ENCODE measurements at places on chromosomes 11 and 22.
A peak's percentile ranks its signal among the peaks of the same experiment; 100 is the strongest.

DNA sequence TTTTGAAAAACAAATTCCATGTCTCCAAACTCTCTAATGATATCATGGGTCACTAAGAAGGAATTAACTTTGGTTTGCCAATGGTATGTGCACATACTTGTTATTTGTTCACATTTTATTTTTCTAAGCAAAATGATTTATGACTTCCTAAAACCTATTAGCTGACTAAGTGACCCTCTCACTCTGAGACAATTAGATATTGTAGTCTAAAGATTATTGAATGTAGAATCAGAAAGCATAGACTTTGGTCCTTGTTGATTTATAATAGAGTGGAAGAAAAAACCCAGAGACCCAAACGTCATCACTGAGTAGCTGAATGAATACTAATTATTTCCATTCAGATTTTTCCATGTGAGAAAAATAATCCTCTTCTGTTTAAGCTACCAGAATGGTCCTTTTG is 243.5 kb upstream of the ANO3 start:
- DNase-seq: no peak

- DNase-seq: peak; percentile 16
Observed at GRCh38 chr22:22692707-22693530, 48.5 kb downstream of the GGTLC2 start.

DNA sequence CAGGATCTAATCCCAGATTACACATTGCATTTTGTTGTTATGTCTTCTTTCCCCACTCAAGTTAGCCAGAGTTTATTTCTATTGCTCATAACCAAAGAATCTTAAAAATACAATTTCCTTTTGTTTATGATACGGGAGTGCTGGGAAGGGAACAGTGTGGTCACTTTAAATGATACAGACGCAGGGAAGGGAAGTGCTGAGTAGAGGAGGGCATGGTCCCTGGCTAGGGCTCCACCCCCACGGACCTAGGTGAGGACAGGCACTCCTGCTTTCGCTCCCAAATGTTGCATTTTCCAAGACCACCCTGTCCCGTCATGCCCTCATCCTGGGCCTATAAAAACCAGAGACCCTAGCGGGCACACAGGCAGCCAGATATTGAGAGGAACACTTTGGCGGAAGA is 30.6 kb upstream of the NARS2 start:
- DNase-seq: no peak

- no peak for DNase-seq
Observed at GRCh38 chr11:115255006-115255762, 249.0 kb downstream of the CADM1 start.

- no peak for DNase-seq
Observed at GRCh38 chr11:120688163-120688562, 176.6 kb downstream of the GRIK4 start.

DNA sequence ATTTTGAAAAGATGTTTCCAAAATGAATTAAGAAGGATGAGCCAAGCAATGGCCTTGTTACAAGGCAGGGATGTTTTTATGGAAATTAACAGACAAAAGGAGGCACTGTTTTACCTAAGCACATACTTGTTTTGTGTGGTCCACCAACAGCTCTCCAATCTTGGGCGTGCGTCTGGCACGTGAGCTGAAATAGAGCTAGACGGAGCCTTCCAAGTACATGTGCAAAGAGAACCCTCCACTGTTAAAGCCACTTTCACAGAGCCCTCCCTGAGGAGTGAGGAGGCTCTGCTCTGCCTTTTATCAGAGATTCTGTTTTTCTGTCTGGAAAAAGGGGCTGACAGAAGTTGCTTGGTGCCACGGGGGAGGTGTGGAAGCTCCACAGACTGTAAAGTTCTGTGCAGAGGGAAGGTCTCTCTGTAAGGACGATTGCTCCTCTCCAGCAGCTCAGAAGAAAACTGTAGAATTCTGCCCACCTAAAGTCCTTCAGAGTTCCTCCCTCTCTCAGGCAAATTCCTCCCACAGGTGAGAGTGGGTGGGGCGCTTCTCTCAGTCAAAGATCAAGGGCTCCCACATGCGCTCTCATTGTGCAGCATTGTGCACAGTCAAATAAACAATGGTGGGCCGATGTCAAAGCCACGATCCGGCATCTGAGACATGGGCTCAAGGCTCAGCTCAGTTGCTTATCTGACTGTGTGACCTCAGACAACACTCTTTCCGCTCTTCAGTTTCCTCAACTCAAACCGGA is 92.6 kb upstream of the CSNK2A3 start:
- DNase-seq: no peak

GRCh38 chr11:43518408-43519160 is 159.9 kb downstream of the TTC17 start:
- no peak for DNase-seq

DNA sequence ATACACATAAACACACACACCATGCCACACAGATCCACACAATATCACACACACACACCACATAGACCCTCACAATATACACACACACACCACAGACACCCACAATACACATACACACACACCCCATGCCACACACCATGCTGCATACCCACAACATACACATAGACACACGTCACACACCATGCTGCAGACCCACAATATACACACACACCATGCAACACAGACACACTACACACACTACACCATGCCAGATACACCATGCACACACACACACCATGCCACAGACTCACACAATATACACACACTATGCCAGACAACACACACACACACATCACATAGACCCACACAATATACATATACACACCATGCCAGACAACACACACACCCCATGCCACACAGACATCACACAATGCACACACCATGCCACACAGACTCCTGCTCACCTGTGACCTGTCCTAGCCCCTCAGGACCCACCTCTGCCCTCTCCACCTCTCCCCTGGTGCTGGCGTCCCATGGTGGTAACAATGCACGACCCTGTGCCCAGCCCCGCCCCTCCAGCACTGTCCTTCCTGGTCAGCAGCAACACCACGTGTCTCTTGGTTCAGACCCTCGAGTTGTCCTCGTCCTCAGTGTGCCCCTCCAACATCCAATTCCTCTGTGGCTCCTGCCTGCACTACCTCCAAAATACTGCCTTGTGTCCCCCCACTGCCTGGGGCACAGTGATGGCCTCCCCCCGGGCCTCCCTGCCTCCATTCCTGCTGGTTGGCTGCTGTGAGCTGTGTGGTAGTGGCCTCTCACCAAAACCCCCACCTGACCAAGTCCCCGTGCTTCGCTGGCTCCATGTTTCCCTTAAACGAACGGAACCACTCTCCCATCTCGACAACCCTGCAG is 23.7 kb upstream of the RFPL3 start:
- no peak for DNase-seq

- DNase-seq: peak; percentile 37
Observed at GRCh38 chr11:69950120-69950519, 128.0 kb upstream of the ANO1 start.

DNA sequence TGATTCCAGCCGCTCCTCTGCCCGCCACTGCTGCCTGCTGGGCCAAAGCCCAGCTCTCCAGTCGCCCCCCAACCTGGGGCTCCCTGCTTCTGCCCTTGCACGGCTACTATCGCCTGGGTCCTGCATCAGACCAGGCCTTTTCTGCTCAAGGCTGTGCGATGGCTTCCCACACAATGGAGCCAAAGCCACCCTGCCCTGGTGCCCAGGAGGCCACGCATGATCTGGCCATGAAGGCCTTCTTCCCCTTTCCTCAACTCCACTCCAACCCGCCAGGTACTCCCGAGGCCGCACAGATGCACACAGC is 45.8 kb downstream of the SGSM3 start:
- DNase-seq: no peak

- DNase-seq: no peak
Observed at GRCh38 chr11:32821517-32821916, 8.2 kb upstream of the PRRG4 start.

DNA sequence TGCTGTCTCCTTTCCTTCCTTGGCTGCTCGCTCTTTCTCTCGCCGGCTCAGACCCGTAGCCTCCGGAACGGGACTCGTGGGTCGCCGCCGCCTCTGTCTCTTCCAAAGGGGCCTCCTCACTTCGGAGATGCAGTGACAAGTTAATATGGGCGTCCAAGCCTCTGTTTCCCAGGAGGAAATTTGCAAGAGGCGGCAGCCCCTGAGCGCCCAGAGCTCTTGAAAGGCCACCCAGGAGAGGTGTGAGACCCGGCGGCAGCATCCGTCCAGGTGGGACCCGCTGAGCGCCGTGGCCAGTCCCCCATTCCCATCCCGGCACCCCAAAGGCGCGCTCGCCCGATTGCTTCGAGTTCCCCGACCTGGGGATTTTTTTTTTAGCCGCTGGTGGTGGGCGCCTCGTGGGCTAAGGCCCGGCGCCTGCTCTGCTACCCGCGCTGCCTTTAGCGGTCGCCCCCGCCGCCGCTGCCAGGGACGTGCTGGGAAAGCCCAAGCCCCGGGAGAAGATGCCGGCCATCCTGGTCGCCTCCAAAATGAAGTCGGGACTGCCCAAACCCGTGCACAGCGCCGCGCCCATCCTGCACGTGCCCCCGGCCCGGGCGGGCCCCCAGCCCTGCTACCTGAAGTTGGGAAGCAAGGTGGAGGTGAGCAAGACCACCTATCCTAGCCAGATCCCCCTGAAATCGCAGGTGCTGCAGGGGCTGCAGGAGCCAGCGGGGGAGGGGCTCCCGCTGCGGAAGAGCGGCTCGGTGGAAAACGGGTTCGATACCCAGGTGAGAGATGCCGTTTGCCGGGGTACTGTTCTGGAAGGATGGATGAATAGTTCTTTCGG is 772 bp downstream of the NAV2 start:
- DNase-seq: no peak

DNA sequence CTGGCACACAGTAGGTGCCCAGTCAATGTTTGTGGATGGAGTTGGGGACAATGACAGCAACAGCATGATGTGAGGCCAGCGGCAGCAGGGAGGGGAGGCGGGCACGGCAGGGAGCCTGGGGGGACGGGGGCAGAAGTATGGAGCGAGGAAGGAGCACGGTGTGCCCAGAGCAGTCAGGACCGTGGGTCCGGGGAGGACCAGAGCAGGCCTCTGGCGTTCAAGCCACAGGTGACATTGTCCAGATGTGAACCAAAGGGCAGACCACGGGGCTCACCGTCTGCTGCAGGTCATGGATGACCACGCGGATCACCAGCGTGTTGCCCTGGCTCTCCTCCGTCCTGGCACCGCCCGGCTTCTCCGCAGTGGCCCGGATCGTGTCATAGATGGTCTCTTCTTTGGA is 105.5 kb downstream of the SHANK2 start:
- no peak for DNase-seq

DNA sequence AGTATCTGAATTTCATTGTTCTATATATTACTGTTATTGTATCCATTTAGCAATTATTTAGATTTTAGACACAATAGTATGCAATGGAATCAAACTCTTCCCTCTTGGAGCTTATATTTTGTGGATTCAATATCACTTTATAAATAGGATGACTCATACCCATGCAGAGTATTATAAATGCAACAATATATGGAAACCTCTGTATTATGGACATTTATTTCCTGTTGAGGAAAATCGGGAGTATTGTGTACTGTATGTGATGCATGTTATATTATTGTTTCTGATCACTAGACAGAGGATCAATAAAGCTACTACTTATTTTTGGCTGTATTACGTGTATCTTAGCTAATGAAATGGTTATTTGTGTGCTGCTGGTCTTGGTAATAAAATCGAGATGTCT is 770 bp downstream of the METTL15 start:
- DNase-seq: no peak

DNA sequence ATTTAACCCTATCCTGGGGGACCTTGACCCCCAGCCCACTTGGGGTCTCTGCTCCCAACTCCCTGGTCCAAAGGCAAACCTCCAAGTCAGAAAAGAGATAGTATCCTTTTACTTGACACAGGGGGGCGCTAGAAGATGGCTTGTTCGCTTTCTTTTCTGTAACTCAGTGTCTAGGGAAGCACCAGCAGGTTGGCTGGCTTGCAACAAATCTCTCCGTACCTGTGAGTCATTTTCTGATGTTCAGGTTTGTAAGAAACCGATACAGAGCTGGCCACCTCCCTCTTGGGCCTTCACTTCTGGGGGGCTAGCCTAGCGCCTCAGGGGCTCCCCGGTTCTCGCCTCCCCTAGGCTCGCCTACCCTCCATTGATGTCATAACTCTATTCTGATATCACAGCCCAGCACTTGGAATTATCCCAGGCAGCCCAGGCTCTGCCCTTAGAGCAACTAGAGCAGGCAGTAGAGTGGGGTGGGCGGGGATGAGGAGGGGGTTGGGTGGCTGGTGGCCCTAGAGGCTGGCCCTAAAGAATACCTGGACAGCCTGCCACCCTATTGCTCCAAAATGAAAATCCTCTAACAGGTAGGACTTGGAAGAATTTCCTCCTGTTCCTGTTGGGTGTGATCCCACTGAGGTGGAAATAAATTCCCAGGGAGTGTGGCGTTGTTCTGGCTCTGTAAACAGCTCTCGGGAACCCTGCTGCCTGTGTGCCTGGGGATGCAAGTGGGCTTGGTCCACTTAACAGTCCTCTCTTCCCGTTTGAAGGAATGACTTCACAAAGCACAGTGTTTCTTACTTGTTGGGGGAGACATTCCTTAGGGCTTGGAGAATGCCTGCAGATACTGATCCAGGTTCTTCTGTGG is 69.4 kb downstream of the OSBP2 start:
- peak; percentile 81 for DNase-seq

- DNase-seq: no peak
Observed at GRCh38 chr22:31088233-31088986, 7.3 kb downstream of the SMTN start.

- DNase-seq: no peak
Observed at GRCh38 chr22:16608931-16609330, 16.3 kb upstream of the CCT8L2 start.

DNA sequence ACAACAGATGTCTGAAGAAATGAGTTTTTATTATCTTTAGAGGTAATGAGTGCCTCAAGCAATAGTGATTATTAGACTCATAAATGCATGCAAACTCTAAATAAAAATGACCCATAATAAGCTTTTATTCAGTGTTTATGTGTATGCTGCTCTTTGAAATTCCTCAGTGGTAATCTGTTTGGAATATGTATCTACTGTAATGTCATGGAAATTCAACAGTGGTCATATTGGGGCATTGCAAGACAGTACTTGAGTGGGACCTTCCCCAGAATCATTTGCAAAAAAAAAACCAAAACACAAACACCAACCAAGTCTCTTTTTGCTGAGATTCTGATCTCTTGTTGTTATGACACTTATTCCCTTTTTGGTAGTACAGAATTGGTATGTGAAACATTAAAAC is 35.0 kb downstream of the DNAJC24 start:
- no peak for DNase-seq

DNA sequence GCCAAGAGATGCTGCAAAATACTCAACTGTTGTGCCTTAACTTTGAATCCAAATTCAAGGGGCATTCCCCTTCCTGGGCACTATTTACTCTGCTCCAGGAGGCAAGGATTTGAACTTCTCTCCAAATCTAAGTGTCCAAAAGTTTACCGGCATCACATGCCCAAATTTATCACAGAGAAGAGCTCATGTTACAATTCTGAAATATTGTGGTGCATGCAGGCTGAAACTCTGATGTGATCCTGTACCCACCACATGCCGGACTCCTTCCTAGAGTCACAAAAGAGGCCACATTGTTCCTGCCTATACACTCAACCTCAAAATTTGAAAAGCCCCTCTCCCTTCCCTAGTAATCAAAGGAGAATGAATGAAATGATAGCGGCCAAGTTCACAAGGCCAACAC is 1.3 kb downstream of the TRAF6 start:
- no peak for DNase-seq
